RWPE1 (cell line): ENCODE measurements at places on chromosomes 1 and 21.

GRCh38 chr1:188314557-188315137 lies 1485.9 kb downstream of the PLA2G4A start:
- no peak for DNase-seq

DNA sequence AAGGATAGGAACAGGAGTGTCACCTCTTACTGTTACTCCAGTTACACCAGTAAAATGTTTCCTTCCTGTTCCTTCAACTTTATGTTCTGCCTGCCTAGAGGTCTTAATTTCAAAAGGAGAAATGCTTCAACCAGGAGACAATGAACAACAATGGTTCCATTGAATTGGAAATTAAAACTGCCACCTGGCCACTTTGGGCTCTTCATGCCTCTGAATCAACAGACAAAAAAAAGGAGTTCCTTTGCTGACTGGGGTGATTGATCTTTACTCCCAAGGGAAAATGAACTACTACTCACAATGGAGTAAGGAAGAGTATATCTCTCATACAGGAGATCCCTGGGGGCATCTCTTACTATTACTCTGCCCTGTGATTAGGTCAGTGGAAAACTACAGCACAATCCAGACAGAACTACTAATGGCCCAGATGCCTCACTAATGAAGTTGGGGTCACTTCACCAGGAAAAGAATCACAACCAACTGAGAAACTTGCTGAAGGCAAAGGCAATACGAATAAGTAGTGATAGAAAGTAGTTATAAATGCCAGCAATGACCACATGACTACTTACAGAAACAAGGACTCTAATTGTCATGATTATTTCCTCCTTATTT lies 76.6 kb upstream of the PRDX6 start:
- DNase-seq, result no peak

DNA sequence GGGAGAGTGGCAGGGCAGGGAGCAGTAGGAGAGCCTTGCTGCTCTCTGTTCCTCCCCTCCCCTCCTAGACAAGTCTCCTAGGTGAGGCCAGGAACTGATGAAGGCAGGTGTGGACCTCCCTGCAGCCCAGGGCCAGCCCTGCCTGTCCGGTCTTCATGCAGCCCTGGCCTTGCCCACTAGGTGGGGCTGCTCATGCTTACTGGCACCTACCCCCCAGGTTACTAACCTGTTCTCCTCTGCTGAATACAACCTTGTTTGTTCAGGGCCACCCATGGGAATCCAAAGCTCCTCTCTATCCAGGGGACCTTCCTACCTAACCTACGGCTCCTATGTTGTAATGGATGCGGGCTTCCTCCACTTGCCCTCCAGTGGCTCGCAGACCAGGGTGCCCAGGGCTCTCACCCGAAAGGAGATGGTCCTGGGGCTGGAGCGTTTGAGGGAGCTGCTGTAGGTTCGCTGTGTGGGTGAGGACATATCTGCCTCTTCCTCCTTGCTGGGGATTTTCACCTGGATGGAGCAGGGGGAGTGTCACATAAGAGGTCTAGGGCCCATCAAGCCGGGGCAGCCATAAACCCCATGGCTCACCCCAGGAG lies 7.9 kb upstream of the TNNT2 start:
- DNase-seq, result peak; percentile 89

- no peak for DNase-seq
These were observed 1.1 kb downstream of the DENND2D start for GRCh38 chr1:111199329-111199728.

DNA sequence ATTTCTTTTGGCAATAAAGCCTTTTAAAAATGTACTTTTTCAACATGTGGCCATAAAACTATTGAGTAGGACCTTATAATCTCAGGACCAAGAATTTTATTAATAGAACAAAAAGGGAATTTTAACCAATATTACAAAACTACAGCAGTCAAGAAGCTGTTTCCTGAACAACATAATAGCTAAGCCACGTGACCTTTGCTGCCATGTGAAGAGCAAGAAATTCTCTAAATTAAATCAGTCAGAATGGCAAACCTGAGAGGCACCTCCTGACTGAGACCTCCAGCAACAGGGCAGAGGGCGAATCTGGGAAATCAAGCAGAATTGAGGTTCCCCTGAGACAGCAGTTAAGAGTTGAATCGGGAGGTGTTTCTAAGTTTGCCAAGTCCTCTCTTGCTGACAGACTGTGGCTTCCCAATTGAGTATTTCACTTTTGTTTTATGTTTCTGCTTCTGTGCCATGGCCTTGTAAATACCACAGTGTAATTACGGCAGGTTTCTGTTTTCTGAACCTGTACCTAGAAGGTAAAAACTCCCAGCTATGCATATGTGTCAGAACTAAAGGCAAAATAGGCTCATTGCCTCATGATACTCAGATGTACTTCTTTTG lies 358.4 kb downstream of the NTNG1 start:
- no peak for DNase-seq

GRCh38 chr1:219476116-219476515 lies 136.8 kb downstream of the ZC3H11B start:
- DNase-seq, result no peak

DNA sequence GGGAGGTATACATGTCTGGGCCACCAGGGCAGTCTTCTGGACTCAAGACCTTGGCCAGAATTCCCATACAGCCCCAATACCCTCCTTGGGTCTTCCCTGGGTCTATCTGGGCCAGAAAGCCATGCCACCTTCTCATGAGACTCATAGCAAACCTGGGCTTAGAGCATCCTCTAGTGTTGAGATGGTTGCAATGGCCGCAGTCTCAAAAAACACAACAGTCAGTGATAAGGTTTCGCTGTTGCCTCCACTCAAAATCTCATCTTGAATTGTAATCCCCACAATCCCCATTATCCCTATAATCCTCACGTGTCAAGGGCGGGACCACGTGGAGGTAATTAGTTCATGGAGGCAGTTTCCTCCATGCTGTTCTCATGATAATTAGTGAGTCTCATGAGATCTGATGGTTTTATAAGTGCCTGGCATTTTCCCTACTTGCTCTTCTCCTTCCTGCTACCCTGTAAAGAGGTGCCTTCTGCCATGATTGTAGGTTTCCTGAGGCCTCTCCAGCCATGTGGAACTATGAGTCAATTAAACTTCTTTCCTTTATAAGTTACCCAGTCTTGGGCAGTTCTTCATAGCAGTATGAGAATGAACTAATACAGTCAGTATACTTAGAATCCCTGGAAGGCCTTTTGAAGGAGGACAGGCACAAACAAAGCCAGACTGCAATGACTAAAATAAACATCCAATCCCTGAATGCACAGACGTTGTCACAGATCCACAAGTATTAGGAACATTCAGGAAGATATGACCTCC lies 77.0 kb downstream of the CTH start:
- peak; percentile 14 for DNase-seq

DNA sequence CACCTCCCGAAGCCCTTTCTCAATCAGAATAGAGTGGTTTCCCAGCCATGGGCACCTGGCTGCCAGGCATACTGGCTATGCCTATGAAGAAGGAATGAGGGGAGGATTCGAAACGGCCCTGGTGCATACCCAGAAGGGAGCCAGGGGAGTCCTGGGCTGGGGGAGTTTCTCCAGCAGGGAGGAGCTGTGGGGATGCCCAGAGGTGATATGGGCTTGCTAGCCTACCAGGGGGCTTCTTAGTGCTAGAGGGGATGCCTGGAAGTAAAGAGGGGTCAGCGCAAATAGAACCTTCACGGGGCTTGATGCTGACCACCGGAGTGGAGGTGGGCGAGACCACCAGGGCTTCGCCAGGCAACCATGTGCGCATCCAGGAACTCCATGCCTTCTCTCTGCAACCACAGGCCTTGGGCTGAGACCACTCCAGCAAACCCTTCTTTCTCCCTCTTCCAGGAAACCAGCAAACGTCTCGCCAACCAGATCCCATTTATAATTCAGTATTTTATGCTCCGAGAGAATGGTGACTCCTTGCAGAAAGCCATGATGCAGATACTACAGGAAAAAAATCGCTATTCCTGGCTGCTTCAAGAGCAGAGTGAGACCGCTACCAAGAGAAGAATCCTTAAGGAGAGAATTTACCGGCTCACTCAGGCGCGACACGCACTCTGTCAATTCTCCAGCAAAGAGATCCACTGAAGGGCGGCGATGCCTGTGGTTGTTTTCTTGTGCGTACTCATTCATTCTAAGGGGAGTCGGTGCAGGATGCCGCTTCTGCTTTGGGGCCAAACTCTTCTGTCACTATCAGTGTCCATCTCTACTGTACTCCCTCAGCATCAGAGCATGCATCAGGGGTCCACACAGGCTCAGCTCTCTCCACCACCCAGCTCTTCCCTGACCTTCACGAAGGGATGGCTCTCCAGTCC lies 18.2 kb upstream of the MX1 start:
- DNase-seq, result no peak
